Stimulated activated CD8-positive, alpha-beta memory T cell treated with anti-CD3 and anti-CD28 coated beads, Interleukin-15, amount 100 ng/mL, for 24 hours (primary cell): ENCODE measurements at places on chromosomes 16 and 17.

DNA sequence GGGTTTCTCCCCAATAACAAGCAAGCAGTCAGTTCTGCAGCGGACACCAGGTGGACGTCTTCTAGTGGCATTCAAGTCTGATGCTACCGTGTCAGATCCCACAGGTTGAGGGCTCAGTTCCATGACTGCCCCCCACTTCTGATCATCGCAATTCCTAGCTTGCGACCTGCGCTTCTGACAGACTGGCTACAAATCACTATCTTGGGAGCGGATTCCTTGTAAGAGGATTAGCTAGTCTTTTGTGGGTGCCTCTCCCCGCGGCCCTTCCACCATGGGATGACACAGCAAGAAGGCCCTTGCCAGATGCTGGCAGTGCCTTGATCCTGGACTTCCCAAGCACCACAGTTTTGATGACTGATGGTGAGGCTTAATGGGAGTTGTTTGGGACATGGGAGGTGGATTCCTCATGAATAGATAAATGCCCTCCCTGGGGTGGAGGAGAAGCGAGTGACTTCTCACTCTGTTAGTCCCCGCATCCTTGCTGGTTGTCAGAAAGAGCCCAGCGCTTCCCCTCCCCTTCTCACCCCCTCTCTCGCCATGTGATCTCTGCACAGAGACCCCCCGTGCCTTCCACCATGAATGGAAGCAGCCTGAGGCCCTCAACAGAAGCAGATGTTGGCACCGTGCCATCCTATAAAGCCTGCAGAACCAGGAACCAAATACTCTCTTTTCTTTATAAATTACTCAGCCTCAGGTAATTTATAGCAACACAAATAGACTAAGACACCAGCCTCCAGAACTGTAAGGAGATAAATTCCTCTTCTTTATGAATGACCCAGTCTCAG is 19.1 kb downstream of the CDIP1 start:
- no peak for DNase-seq

DNA sequence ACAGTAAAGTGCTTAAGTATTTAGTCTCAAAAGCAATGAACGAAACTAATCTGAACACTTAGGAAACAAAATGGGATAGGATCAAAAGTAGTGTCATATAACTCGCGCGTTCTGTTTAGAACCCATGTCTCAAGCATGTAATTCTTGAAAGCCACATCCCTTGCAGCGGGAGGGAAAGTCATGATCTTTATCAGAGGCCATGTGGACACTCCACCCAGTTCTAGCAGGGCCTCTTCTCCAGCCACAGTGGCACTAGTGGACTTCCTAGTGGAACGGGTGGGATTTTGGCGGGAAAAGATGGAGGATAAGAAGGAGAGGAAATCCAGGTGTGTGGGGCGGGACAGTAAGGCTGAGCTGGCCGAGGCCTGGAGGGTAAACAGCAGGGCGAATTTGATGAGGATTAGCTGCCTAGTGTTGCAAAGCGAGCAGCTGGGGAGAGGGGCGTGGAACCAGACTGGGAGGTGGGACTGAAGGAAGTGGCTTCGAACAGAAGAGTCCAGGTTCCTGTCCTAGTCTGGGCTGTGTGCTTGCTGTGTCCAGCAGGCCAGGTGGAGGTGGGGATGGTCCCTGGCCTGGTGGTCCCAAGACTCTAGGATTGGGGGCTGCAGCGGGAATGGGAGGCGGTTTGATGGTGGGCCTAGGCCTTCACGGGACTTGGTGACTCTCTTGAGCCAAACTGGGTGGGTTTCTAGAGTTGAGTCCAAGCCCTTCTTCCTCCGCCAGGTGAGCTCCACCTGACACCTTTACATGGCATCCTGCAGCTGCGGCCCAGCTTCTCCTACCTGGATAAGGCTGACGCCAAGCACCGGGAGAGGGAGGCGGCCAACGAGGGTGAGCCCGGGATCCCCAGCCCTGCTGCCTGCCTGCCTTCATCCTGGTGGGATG is 15.9 kb downstream of the POLR3E start:
- no peak for DNase-seq

DNA sequence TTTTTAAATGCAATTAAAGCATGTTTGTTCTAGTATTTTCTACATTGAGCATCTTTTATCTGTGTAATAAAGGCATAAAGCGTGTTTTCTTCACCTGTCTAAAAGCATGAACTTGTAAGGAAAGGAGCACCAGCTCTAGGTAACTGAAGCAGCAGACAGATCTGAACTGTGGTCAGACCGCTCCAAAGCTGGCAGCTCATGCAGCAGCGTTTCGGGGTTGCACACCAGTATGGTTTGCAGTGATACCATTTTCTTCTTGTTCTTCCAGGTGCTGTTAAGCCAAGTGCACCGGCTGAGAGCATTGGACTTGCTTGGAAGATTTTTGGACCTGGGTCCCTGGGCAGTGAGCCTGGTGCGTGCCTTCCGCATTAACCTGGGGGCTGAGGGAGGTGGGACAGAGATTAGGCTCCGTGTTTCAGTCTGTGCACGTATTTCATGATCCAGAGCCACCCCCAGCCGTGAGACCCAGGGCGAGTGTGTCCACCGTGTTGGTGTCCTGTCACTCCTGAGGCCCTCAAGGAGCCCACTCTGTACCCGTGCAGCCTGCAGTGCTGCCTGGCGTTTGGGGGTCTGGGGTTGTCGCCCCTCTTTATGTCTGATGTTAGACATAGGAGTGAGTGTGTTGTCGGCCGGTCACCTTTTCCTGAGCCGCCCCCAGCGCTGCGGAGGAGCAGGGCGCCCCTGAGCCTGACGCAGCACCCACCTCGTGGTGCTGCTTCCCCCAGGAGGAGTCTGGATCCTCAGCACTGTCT is 136.3 kb upstream of the CHMP6 start:
- DNase-seq = no peak

- DNase-seq = no peak
These were observed 17.0 kb upstream of the DNASE1 start for GRCh38 chr16:3637371-3637923.

- DNase-seq = no peak
These were observed 10.1 kb upstream of the STAC2 start for GRCh38 chr17:39235555-39236449.

- no peak for DNase-seq
These were observed 18.1 kb upstream of the RAB11FIP4 start for GRCh38 chr17:31373150-31374093.

GRCh38 chr16:57743886-57744641 is 8.5 kb downstream of the KATNB1 start:
- no peak for DNase-seq

GRCh38 chr16:22192261-22193062 is 13.6 kb upstream of the EEF2K start:
- peak; percentile 27 for DNase-seq

DNA sequence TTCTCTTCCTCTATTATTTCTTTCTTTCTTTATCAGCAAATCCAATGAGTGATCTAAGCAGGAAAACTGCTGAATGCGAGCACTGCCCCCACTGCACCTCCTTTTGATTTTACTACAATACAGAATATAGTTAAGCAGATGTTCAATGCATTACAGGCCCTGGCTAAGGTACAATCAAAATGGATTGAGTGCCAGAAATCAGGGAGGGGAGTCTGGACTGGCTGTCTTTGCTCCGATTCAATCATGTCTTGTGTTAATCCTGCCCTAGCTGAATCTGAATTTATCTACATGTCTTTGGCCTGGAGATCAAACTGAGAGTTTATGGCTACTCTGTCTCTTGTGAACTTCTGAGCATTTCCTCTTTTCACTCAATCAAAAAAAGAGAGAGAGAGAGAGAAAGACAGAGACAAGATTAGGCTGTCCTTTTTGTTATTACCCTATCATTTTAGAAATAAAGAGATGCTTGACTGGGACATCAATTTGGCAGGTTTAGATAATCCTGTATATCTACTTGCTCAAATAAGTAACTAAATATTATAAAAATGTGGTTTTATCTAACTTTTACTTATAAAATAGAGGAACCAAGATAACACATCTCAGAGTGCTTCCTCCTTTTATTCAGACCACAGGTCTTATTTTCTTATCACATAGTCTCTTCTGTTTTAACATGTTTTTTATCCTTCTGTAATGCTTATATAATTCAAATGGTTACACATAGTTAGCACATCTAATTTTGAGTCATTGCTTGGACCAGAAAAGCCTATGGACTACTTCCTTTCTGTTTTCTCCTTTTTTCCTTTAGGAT is 656.2 kb downstream of the KCNJ2 start:
- DNase-seq = no peak

- DNase-seq = no peak
These were observed 6.9 kb downstream of the GAA start for GRCh38 chr17:80108036-80108971.

DNA sequence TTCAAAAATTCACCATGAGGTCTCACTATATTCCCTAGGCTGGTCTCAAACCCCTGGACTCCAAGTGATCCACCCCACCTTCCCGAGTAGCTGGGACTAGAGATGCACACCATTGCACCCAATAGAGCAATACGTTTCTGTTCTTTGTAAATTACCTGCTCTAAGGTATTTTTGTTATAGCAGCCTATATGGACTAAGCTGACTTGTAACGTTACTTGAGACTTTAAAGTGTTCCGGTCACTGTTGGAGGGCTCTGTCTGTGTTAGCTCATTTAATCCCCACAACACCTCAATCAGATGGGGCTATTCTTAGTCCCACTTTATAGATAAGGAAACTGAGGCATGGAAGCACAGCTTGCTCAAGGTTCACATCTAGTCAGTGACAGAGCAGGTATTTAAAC is 25.4 kb downstream of the IL4R start:
- DNase-seq = no peak

- DNase-seq = no peak
These were observed 2.7 kb upstream of the KRTAP17-1 start for GRCh38 chr17:41318231-41318630.

GRCh38 chr17:81920612-81921536 is 2.9 kb upstream of the SIRT7 start:
- no peak for DNase-seq
